ENCODE measurements at places on chromosomes 12 and 14.

GRCh38 chr14:56094076-56094475 lies 24.1 kb upstream of the PELI2 start:
- no peak for DNase-seq

DNA sequence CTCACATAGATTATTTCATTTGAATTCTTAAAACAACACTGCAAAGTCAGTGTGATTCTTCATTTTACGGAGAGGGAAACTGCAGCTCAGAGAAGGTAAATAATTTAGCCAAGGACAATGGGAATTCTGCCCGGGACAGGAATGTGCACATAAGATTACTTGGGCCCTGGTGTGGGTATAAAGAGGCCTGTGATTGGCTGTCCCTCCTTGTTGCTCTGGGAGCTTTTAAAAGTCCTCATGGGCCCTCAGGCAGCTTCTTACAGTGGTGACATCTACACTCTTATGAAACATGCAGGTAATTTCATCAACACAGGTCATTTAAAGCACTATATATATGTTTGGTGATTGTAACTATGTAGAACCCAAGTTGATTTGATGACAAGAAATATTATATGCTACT lies 100.3 kb downstream of the ESR2 start:
- no peak for DNase-seq

DNA sequence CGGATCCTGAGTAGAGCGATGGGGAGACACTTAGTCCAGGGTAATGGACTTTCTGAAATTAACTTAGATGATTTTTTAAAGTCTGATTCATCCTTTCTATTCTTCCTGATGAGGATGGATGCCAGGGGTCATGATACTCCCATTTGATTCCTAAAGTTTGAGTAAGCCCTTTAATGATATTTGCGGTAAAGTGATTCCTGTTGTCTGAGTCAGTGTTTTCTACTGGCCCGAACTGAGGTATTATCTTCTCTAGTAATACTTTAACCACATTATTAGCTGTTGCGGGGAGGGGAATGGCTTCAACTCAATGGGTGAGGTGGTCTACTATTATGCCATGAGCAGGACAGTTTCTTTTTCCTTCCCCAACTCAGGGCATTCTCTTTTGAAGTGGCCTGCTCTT lies 111.6 kb downstream of the RIN3 start:
- DNase-seq, result no peak

DNA sequence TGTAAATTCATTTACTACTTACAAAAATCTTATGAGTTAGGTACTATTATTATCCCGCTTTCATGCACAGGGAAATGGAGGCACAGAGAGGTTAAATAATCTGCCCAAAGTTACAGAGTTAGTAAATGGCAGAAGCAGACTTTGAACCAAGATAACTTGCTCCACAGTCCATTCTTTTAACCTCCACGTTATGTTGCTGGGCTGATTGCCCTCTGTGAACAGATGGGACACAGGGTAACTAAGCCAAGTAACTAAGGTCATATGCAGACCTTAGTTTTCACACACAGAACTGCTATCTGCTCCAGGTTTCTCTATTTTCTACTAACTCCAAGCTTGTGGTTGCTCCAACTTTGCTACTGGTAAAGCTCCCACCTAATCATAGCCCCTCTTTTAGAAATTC lies 147.1 kb upstream of the IFNG-AS1 start:
- DNase-seq, result no peak

GRCh38 chr12:122204167-122205052 lies 901 bp downstream of the B3GNT4 start:
- no peak for DNase-seq

- no peak for DNase-seq
Measured at GRCh38 chr14:79581912-79582576, 629.3 kb downstream of the DIO2 start.

GRCh38 chr12:107163413-107163812 lies 70.1 kb upstream of the CRY1 start:
- DNase-seq, result no peak

DNA sequence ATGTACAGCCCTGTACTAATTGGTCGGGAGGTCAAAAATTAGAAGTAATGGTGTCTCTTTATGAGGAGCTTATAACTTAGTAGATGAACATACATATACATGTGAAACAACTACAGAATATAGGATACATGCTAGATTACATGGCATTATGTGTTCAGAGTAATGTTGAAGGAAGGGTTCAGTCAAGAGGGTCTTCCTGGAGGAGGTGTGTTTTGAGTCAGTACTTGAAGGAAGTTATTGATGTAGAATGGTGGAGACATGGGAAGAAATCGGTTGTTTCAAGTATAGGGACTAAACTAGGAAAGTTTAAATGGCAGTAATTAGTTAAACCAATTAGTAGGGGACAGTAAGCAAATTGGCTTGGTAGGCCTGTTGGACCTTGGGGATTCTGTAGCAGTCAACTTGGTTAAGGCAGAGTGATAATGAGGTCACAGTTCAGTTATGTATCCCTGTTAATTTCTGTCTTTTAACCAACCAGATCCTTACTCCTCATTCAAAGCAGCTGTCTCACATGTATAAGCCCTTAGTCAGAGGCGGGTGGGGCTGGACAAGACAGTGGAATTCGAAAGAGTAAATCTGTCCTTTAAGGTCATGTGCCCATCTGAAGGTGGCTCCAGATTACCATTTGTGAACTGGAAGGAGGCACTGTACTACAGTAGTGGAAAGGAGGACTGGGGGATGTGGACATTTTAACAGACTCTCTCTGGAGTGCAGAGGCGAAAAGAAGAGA lies 3.5 kb upstream of the ANKRD52 start:
- no peak for DNase-seq

GRCh38 chr14:105374389-105374788 lies 23.9 kb upstream of the TEX22 start:
- DNase-seq, result no peak

- no peak for DNase-seq
Measured at GRCh38 chr14:103529383-103530365, 678 bp downstream of the TRMT61A start.

DNA sequence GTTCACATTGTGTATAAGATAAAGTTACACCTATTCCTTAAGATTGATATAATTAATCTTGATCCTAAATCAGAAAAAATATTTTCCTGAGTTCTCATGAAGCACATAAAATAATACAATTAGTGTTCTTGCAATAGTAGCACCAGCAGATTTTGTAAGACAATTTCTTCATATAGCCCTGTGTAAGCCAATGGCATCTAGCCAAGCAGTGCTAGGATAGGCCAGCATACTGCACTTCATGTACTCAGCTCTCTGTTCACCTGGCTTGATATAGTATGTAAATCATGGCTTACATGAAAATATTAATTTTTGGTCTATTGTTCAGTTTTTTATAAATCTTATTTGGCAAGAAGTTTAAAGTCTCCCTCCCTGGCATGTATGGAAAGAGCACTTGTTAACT lies 1.9 kb downstream of the KLRF2 start:
- no peak for DNase-seq
